ENCODE measurements at places on chromosomes 2 and 18.

DNA sequence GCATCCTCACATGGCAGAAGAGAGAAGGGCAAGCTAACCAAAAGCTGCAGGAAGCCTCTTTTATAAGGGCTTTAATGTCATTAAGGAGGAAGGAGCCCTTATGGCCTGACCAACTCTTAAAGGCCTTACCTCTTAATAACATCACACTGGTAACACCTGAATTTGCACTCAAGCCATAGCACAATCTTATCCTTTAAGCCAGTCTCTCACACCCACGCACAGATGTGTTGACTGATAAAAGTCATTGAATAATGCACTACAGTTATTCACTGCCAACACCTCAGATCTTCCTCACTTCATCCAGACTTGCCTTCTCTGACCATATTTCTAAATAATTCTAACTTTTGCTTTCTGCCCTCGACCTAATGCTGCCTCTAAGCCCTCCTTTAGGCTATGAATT is 516.8 kb downstream of the ADCYAP1 start:
- no peak for DNase-seq

DNA sequence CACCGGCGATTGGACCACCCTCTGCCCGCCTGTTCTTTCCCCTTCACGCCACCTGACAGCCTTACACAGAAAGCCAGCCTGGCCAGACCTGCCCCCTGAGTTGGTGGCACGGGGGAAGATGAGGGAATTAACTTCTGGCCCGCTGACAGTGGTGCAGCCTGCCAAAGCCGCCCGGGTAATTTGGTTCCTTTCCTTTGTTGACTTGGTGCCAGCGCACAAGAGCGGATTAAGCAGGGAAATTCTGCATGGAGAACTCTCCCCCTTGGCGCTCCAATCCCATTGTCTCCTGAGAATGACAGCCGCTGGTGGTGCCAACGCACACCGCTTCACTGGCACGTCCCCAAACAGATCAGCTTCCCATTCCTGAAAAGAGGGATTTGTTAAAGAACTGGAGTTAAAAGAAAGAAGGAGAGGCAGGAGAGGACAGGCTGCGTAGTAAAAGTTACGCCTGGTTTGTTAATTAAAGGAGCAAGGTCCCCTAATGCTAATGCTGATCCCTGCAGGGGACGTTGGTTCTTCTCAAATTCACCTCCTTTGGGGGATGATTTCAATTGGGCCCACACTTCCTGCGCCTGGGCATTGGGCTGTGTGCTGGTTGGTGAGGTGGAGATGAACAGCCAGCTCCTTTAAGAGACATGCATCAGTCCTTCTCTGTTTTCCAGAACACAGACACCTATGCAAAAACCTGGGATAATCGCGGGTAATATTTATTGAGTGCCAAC is 286.8 kb downstream of the MYCN start:
- DNase-seq, result no peak

GRCh38 chr2:111061191-111061590 is 59.5 kb upstream of the BCL2L11 start:
- no peak for DNase-seq

- DNase-seq, result no peak
Observed at GRCh38 chr2:220893411-220893810, 678.7 kb downstream of the EPHA4 start.

- no peak for DNase-seq
Observed at GRCh38 chr2:46032161-46032813, 264.9 kb upstream of the EPAS1 start.

DNA sequence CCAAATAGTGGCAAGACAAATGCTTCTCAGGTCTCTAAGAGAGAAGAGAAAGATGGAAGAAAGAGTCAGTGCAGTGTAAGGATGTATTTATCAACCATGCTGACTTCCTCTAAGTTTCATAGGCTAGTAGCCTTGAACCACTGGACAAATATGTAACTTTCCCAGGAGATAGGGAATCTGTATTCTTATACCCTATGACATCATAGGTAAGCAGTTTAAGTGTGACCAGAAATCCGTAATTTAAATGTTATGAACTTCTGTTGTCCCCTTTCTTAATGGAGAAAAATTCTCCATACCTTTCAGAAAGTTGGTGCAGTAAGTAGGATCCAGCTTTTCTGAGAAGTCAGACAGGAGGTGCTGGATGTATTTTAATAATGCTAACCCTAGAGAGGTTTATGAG is 256.2 kb downstream of the LNPK start:
- no peak for DNase-seq

DNA sequence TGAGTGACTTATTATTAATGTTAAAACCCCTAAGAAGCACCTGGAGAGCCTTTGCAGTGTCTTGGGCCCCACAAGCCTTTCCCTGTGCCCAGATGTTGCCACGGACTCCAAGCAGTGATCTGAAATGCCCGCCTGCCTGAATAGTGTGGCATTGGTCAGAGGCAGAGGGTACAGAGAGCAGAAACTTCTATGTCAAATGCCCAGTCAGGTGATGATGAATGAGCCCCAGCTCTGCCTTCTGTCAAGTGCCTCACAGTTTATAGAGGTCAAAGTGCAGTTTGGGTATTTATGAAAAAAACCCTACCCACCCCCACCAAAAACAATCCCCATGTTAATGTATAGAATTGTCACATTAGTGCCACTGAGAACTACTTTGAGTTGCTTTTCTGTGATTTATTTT is 170.0 kb upstream of the SIX3 start:
- DNase-seq, result no peak

- DNase-seq, result no peak
Observed at GRCh38 chr18:2914881-2915240, 68.1 kb downstream of the EMILIN2 start.

- DNase-seq, result no peak
Observed at GRCh38 chr2:28134857-28135256, 244.3 kb downstream of the BABAM2 start.

GRCh38 chr2:223566396-223566795 is 35.8 kb downstream of the SCG2 start:
- DNase-seq, result no peak

GRCh38 chr2:42920446-42921146 is 128.2 kb upstream of the HAAO start:
- no peak for DNase-seq

GRCh38 chr2:223601932-223602666 is at the start of gene SCG2:
Gene SCG2, minus strand, starts transcription at chr2:223602361. Its CDS starts 3,079 bp downstream, at chr2:223599282.
- DNase-seq, result no peak

- DNase-seq, result no peak
Observed at GRCh38 chr2:231604101-231604684, 11.5 kb downstream of the TEX44 start.

DNA sequence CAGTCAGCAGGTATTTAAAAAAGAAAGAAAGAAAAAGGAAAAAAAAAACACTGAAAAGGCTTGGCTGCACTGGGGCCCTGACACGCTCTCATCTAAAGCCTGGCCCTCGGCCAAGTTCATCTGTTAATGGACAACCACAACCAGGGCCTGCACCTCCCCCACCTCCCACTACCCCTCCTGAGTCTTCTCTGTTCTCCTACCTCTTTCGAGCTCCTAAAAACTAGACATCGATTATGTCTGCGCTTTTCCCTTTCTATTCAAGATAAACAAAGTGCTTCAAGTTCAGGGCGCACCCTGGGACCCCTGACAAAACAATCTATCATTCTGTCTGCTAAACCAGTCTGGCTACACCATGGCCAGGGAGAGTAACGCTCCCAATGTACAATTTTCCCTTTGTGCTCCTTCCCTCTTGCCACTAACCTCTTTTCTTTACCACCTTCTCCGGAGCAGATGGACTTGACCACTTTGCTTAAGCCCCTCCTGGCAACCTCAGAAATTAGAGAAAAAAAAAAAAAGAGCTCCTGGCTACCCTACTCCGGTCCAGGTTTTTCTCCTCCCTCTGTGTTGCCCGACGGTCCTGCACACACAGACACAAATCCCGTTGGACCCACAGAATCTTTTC is 22.7 kb downstream of the BCL11A start:
- peak; percentile 66 for DNase-seq

GRCh38 chr2:8641301-8641965 is 40.4 kb upstream of the ID2 start:
- DNase-seq, result no peak

GRCh38 chr2:186746584-186746983 is 52.7 kb downstream of the FAM171B start:
- no peak for DNase-seq

- DNase-seq, result no peak
Observed at GRCh38 chr2:55391155-55391554, 28.5 kb downstream of the CCDC88A start.

GRCh38 chr2:236859908-236860307 is 225.8 kb upstream of the COPS8 start:
- DNase-seq, result no peak

DNA sequence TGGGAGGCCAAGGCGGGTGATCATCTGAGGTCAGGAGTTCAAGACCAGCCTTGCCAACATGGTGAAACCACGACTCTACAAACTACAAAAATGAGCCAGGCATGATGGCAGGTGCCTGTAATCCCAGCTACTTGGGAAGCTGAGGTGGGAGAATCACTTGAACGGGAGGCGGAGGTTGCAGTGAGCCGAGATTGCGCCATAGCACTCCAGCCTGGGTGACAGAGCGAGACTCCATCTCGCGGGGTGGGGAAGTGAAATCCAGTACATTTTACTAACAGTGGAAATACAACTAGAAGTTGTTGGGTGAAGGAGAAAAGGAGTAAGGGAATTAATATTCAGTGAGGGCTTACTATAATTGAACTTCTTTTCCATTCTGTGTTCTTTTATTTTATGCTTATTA is 13.2 kb upstream of the ENOSF1 start:
- DNase-seq, result no peak

- DNase-seq, result no peak
Observed at GRCh38 chr2:27313882-27314645, 5.8 kb upstream of the UCN start.

DNA sequence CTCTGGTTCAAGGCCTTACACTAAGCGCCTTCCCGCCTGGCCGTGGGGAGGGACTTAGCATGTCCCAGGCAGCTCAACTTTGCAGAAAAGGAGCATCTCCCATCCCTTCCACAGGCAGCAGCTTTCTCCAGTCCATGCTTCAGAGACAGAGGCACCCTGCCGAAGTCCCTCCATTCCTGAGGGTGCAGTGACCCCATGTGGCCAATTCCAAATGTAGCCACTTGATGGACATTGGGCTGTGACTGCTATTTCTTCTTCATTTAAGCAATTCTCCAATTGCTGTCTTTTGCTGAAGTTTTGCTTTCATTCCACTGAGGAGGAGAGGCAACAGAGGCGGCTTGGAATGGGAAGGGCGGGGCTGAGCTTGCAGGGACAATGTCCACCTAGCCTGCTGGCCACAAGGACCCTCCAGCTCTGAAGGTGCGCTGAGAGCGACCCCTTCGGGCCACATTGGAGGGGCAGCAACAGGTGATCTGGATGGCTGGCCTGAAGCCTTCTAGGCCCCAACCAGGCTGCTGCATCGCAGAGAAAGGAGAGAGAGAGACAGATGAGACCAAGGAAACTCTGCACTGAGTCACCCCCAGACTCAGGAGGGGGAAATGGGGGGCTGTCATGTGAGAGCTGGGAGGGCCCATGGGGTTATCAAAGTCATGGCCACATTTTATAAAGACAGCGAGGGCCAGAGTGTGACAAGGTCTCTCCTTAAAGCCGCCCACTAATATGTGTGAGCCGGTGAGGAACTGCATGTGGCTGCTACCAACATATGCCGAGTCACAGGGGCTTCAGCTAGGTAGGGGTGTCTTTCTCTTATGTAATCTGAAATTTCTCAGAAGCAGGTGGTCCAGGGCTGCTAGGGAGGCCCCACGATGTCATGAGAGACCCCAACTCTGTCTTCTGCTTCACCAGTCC is 61.3 kb downstream of the LONRF2 start:
- DNase-seq, result no peak

DNA sequence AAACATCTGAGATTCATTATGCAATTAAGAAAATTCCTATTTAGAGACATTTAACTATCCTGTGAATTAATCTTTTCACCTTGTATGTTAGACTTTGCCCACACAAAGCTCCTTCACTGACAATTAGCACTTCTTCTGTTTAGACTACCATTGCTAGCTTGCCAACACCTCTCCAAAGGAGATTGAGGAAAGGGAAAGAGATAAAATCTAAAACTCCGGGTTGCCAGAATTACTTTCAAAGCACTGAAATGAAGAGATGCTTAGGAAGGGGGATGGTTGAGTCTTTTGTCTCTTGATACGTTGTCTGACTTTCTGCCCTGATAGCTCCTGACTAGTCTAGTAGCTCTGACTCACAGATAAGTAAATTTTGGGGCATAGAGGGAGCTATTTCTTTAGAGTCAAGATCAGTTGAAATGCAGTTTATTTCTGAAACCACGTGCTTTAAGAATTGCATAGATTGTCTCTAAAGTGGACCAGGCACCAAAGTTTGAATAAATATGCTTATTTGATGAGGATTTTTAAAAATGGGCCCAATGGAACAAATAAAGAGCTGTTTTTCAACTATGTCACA is 74.1 kb upstream of the DSEL start:
- DNase-seq, result no peak

- no peak for DNase-seq
Observed at GRCh38 chr2:85213901-85214512, 80.8 kb downstream of the TCF7L1 start.

- no peak for DNase-seq
Observed at GRCh38 chr2:9280224-9280623, 73.6 kb downstream of the ASAP2 start.

- no peak for DNase-seq
Observed at GRCh38 chr2:64328415-64328722, 125.6 kb upstream of the LGALSL start.

Measured in GF-D8 (cell line).